ENCODE measurements at places on chromosomes 1 and 21.
A peak's percentile ranks its signal among the peaks of the same experiment; 100 is the strongest.

DNA sequence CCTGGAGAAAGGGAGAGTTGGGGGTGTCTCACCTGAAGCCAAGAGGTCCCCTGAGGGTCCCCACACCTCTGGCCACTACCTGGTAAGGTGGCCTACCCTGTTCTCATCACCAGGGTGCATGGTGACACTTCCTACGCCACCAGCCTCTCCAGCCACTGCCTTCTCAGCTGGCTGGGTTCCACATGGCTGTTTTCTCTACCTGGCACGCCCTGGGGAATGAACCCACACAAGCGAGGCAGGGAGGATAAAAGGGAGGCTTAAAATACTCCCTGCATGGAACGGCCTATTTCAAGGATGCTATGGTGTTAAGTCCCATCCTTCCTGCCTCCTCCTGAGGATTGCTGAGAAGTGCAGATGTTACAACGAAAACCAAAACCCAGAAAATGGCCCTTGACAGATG, 84.7 kb downstream of the PIK3CD start:
- peak; percentile 4 for DNase-seq

DNA sequence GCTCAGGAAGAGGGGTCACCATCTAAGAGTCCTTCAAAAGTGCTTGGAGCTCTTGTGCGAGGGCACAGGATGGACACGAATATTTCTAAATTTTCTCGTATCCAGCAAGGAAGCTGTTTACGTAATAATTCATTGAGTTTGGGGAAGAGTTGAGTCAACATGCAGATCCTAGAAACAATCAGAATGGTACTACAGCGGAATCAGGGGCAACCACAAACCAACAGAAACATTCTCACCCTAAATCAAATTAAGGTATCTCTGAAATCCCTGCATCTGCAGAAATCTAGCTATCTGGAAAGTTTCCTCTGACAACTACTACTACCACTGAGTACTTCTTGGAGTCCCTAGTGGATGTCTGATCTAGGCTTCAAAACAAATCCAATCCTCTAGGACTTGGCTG, 352.4 kb downstream of the LTN1 start:
- DNase-seq: no peak

- no peak for DNase-seq
These were observed 10.3 kb downstream of the SIM2 start for GRCh38 chr21:36709030-36709867.

GRCh38 chr1:55974714-55975441, 604.5 kb downstream of the PLPP3 start:
- peak; percentile 67 for DNase-seq

GRCh38 chr1:220326578-220326977, 54.3 kb upstream of the RAB3GAP2 start:
- peak; percentile 24 for DNase-seq

DNA sequence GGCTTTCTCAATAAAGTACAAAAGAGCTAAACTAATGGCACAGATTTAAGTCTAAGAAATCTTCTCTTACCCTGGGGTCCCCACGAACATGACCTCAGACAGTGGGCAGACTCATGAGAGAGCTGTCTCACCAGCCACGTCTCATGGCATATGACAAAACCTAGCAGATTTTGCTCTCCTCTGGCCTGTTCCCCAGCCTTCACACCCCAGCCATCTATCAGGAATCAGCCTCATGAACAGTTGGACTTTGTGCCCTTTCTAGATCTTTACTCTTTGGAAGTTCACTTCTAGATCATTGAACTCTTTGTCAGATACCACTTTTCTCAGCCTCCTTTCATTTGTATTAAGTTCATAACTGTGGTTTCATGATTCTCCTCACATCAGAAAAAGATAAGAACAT, 14.2 kb upstream of the HSD3B1 start:
- DNase-seq: no peak

DNA sequence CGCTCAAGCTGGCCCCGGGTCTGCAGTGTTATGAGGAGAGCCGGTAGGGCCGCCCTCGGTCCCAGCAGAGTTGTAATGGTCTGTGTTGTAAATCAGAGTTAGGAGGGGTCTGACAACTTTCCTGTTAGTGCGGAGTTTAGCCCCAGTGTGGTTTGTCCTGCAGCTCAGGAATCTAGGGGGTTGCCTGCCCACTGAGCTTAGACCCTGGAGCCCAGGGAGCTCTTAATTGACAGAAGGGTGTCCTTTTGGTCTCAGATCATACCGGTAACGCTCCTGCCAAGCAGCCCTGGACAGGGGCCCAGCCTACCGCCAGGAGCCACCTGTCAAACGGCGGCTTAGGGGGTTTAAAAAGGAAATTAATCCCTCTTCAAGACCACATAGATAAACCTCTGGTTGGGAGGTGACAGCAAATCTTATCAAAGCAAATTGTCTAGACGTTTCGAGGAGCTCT, 164.4 kb downstream of the DYRK1A start:
- no peak for DNase-seq

DNA sequence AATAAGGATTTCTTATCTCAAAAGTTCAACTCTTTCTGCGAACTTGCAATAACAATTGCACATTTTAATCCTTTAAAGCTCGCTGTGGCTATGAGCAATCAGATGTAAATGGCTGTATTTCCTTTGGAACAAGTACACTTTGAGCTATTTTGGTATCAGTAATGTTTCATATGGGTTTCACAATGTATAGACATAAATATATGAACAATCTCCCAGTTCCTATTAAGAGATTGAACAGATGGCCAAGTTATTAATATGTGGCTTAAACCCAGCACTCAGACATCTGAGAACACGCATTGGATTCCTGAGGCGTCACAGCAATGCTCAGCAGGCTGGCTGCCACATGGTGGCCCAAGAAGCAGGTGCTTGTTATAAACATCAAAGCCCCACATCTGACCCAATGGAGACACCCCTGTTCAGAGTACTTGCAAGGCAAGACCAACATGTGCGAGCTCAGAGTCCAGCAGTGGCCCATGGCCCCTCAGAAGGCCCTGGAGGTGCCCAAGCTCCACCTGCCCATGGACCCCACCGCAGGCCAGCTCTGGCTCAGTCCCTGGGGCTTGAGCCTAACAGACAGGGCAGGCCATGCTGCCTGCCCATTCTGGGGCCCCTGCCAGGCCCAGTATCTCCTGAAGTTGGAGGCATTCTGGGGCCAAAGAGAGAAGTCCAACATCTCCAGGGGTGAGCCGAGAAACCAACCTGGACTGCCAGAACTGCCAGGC, 23.7 kb downstream of the PSMG1 start:
- no peak for DNase-seq

DNA sequence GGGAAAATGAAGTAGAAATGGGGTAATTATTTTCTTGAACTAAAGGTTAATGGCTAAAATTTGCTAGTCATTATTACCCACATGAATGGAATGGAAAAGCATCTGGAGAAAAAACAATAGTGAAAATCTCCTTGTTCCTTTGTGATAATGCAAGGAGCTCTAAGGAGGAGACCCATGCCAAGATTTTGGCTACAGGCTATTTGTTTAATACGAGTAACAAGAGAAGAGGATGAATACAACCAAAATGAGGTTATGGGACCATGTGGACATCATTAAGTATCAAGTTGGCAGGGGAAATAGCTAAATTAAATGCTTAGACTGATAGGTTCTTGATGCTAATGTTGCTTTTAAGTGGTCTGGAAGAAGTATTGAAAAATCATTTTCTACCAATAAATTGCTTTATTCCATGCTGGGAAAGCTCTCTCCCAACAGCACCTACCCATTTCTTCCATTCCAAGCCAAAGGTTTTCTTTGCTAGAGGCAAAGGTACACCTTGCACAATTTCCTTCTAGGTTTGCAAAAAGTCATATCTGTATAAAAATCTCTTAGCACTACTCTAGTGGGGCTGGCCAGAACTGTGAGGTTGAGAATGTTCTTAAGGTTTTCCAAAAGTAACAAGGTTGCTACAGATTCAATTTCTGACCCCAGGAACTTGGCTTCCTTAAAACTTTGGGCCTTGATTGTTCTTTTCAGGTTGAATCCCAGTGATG, 100.2 kb downstream of the SMYD2 start:
- DNase-seq: no peak

GRCh38 chr1:115227346-115228082, 110.5 kb downstream of the NGF start:
- peak; percentile 47 for DNase-seq

- DNase-seq: no peak
These were observed 303.1 kb downstream of the CTH start for GRCh38 chr1:70714149-70714548.

GRCh38 chr21:34570313-34570712, 44.6 kb downstream of the RCAN1 start:
- no peak for DNase-seq

GRCh38 chr1:159197561-159198557, 6.8 kb upstream of the ACKR1 start:
- DNase-seq: peak; percentile 84

DNA sequence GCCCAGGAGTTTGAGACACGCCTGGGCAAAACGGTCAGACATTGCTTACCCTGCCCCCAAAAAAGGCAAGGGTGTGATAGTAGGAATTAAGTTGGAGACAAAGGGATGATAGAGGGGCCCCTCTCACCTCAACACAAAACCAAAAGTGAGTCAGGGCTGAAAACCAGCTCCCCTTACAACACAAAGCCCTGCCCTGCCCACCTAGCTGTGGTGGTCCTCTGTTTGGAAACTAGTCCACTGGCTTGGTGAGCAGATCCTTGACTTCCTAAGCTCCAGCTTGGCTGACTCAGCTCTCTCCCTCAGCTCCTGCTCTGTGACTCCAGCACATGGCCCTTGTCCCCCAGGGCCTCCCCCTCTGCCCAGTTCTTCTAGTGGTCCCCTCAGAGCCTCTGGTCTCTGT, 603.8 kb downstream of the PTPRC start:
- DNase-seq: no peak

DNA sequence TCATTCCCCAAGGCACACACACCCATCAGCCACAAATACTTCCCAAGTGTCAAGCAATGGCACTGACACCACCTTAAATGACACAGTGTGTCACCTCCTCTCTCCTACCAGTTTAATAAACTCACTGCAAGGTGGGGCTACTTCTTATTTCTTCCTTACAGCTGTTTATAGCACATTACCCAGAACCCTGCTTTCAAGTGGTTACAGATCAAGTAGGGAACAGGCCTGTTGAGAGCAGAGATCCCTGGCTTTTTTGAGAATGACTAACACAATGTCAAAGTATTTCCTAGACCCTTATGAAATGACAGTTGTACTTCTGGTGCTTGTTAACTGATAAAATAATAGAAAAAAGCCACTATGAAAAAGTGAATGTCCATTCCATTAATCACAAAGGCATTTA, 19.8 kb downstream of the ZBTB17 start:
- peak; percentile 44 for DNase-seq

GRCh38 chr1:34726861-34727260, 28.0 kb upstream of the GJB5 start:
- no peak for DNase-seq

GRCh38 chr1:38243106-38243505, 196.5 kb upstream of the POU3F1 start:
- DNase-seq: no peak

DNA sequence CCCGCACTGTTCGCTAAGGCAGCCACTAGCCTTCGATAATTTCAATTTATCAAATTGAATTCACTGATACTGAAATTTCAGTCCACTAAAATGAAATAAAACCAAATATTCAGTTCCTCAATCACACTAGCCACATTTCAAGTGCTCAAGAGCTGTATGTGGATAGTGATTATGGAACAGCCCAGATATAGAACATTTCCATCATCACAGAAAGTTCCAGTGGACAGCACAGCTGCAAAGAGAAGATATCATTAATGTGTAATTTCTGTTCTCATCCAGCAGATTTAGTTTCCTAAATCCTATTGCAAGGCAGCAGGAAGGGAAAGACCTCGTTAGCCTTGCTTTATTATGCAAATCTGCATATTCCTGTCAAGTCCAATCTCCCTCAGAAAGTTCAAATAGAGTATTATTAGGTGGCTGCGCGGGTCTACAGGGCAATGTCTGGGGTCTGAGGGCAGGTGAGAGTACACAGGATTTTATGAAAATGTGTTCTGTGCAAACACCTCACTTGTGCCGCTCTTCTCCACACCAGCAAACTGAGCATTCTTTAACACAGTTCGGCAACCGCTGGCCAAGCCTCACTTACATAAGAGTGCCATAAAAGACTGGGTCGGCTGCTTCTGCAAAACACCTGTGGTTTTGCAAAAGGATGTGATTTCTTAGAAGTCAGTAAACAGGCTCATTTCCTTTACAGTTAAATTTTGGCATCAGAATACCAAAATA, 22.4 kb downstream of the CAPZB start:
- DNase-seq: no peak

DNA sequence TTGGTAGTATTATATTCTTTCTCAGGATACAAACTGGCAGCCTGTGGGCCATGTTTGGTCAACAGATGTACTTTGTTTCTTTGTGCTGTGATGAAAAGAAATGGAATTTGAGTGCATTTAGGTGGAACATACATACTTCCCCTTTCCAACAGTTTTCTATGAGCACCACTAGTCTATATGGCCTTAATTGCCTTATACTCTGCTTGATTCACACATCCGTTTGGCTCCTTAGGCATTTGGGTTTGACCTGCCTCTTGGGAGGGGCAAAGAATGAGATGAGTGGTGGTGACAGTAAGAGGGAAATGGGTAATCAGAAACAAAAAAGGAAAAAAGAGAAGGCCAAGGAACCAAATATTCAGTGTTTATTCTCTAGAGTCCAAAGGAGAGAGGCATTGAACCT, 17.0 kb downstream of the CFAP126 start:
- no peak for DNase-seq

- DNase-seq: peak; percentile 47
These were observed 131.8 kb upstream of the SGIP1 start for GRCh38 chr1:66402194-66402593.

- no peak for DNase-seq
These were observed 34.9 kb upstream of the ESRRG start for GRCh38 chr1:216758161-216758560.

DNA sequence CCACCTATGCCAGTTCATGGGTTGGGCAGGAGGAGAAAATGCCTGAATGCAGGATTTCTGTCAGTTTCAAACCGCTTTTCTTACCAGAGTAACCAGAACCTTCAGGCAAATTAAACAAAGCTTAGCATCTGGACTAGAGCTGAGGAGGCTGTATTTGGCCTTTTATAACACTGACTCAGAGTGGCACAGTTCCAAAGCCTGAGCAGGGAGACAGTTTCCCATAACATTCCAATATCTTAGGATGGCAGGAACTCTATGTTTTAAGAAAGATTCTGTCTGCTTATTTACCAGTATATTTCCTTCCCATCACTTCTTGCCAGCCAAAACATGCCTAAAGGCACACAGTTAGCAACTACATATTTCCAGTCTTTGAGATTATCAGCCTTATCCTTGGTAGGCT, 46.8 kb downstream of the UBR4 start:
- peak; percentile 87 for DNase-seq

GRCh38 chr1:170741678-170742077, 77.7 kb downstream of the PRRX1 start:
- DNase-seq: no peak

DNA sequence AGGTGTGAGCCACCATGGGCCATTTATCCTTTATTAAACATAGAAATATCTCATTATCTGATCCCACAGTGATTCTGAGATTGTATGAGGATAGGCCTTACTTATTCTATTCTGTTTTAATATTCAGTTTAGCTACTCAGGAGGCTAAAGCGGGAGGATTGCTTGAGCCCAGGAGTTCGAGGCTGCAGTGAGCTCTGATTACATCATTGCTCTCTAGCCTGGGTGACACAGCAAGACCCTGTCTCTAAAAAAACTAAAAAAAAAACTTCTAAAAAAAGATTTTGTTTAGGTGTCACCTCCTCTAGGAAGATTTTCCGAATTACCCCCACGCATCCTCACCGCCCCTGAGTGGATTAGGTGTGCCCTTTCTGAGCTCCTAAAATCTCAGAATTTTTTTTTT, 14.3 kb upstream of the HNRNPU start:
- DNase-seq: no peak
